ENCODE measurements at places on chromosomes 12 and 14.

- DNase-seq = no peak
These were observed 3.4 kb downstream of the PHC1 start for GRCh38 chr12:8917751-8918150.

GRCh38 chr12:46158501-46158900 is 110.3 kb downstream of the SLC38A1 start:
- no peak for DNase-seq

DNA sequence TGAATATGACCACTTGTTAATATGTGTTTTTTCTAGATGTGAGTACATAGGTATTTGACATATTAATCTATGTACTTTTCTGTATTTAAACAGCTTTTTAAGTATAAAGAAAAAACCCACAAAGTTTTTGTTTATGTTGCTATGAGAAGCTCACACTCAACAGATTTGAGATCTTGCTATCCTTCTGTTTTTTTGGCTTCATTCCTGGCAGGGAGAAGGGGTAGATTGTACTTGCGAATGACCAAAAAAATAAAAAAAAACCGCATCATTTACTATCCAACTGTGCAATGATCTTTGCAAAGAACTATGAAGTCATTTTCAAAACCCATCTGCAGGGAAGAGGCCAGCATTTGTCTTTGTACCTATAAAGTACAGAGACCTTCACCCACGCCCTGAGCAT is 28.4 kb upstream of the TBX5 start:
- DNase-seq = no peak

DNA sequence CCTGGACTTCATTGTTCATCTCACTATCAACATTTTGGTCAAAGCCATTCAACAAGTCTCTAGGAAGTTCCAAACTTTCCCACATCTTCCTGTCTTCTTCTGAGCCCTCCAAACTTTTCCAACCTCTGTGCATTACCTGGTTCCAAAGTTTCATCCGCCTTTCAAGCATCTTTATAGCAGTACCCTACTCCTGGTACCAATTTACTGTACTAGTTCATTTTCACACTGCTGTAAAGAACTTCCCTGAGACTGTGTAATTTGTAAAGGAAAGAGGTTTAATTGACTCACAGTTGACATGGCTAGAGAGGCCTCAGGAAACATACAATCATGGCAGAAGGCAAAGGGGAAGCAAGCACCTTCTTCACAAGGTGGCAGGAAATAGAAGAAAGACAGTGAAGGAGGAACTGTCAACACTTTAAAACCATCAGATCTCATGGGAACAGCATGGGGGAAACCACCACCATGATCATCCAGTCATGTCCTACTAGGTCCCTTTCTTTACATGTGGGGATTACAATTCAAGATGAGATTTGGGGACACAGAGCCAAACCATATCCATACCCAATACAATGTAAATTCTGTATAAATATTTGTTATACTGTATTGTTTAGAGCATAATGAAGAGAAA is 109.7 kb downstream of the C12orf75 start:
- DNase-seq = no peak

DNA sequence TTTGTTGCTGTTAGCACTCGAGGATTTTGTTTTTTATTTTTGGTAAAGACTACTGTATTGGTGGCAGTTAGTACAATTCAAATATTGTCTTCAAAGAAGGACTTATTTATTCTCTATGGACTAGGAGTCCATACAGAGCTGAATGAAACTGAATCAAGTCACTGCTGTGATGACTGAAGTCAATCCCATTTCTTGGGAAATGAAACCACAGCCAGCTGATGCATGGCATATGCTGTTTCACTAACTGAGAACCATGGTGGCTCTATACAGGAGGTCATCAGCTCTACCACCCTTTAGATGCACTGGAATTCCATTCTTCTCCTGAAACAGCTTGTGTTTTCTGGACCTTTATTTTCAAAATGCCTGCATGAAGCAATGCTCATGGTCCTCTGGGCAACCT is 22.2 kb downstream of the VTI1B start:
- DNase-seq = no peak

DNA sequence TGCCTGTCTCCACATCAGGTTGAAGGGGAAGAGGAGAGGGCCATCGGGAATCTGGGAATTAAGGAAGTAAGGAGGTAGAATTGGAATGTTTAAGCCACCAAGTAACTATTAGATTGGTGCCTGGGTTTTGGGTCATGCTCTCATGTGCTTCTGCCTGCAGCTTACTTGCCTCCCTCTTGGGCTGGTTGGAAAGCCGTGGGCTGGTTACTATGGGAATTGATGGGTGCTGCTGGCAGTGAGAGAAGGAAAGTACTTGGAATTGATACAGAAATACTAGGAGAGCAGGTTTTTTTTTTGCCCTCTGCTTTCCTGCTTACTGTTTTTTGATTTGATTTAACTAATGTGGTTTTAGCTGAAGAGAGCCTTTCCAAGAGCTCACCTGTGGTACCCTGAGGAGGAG is 493.5 kb upstream of the RGS6 start:
- no peak for DNase-seq

DNA sequence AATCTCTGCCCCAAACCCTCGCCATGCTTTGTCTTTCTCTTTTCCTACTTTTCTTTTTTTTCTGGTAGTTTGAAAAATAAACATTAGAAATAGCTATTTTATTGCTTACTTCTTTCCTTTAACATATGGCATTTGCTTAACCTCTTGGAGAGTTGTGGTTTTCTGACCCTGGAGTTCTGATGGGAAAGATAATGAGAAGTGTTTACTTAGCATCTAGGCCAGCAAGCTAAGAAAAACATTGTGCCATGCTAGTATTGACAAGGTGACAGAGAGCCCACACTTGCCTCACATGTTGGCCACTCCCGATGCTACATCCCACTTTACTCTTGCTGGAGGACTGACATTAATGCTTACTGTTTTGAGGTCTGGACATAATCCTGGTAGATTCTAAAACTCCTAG is 886.2 kb downstream of the DIO2 start:
- DNase-seq = no peak

DNA sequence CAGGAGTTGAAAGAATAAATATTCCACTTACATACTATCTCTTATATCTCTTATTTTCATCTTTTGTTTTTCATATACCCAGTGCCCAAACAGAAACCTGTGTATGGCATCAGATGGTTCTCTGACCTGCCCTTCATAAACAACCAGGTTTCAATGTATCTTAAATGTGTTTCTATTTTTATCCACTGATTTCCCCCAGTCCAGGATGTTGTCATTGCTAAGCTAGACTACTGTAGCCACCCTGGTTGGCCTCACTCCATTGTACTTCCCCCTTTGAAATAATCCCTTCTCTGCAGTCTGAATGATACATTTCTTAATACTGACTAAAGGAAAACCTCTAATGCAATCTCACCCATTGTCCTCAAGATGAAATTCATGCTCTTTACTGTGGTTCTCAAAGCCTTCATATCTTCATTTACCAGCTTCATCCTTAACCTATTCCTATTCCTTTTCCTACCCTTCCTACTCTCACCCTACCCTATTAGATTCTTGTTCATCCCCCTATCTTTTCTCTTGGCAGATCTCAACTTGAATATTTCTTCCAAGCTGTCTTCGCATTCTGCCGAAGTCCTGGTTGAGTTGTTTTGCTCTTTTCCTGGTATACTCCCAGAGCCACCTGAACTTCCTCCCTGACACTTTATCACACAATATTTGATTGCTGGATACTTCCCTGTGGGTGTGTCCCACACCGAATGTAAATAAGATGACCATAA is 312.4 kb downstream of the FOXG1 start:
- no peak for DNase-seq

GRCh38 chr12:4346931-4347330 is 25.9 kb downstream of the TIGAR start:
- DNase-seq = no peak

DNA sequence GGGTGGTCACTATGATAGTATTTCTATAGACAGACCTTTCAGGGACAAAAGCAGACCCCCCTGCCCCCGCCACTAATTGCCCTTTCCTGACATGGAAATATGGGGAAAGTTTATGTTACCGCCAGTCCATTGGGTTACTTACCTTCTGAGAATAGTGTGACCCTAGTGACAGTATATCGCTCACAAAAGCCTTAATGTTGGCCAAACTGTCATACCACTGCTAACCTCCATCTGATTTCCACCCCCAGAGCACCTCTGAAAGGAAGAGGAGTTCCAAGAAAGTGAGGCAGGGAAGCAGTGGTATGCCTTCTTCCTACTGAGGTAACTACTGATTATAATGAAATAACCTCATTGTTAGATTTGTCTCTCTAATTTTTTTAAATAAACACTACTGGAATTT is 67.5 kb upstream of the CCDC91 start:
- DNase-seq = no peak

GRCh38 chr12:87603727-87604126 is 425.5 kb downstream of the C12orf50 start:
- DNase-seq = no peak

- DNase-seq = peak; percentile 53
These were observed 42.1 kb upstream of the CHGA start for GRCh38 chr14:92880851-92881250.

GRCh38 chr12:54527631-54527929 is 21.8 kb upstream of the PDE1B start:
- no peak for DNase-seq

DNA sequence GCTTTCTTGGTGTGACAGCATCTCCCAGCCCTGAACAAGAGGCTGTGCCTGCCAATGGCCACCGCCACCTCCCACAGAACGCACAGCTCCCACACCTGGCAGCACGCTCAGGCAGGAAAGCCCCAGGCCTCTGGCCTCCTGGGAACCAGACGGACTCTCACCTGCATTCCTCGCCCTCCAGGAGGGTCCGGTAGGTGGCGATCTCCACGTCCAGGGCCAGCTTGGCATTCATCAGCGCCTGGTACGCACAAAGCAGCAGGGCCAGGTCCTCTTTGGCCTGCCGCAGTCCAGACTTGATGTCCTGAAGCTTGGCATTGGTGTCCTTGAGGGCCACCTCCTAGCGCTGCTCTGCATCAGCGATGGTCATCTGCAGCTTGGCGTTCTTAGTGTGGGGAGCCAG is 12.1 kb upstream of the KRT77 start:
- no peak for DNase-seq

DNA sequence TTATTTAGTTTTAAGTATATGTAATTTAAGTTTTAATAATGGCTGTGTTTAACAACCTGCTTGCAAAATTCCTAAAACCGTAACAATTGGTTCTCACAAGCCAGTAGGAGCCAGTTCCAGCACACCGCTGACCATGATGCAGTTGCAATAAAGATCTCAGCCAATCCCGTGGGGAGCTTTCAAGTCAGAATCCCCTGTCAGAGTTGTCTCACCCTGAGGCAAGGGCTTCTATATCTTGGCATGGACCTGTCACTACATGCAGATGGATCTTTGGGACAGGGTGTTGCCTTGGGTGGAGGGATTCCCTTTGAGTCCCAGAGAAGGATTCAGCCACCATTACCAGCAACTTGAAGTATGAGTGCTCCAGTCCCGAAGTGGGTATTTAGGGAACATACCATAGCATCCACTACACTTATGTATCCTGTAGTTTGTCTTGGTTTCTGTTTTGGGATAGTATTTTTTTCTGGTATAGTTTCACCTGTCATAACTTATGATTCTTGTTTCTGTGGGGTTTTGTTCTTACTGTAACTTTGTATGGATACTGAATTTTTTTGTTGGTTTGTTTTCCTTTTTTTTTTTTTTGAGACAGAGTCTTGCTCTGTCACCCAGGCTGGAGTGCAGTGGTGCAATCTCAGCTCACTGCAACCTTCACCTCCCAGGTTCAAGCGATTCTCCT is 30.1 kb upstream of the LIMA1 start:
- no peak for DNase-seq

DNA sequence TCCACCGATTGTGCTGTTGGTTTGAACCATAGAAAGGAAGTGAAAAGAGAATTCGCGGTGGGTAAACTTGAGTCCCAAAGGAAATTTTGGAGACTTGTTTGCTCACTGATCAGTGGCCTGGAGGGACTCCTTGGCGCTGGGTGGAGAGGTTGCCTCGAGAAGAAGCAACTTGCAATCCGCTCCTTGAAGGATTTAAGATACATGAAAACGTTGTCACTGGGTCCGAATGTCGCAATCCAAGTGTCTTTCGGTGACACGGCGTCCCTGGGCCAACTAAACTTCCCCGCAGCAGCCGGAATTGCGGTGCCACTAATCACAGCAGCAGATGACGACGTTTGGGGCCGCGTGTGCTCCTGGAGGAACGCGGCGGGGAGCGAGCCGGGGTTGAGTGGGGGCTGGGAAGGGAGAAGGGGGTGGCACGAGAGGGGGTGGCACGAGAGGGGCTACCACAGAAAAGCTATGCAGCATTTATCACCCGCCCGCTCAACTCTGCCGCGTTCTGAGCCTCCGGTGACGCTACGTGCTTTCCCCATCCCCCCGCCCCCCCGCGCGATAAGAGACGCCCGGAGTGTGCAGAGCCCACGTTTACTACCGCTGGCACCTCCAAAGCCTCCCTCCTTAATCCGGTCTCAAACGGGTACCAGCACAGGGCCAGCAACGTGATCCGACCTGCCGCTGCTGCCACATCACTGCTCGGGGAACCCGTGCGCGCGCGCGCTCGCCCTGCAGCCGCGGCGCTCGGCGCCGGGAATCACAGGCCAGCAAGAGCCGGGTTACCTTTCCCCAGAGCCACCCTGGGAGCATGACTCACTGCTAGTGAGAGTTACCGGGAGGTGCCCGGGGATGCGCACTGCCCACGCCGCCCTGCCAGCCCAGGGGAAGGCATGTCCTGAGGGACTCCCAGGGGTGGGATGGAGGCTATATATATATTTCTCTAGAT is 833 bp upstream of the BHLHE41 start:
- DNase-seq = peak; percentile 80

DNA sequence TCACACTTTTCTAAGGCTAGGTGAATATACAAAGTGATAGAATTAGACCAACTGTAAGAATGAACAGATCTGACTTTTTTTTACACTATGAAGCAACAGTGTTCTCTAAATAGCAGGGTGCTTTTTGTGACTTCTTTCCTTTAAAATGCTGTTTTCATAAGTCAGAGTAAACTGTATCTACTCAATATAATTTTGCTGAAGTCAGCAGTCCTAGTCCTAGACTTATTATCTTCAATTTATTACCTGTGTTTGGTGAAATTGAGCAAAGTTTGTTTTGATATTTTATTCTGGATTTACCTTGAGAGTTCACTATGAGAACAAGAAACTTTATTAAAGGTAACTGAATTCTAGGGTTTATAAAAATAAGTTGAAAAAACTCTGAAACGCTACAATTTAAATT is 651.3 kb upstream of the MIS18BP1 start:
- DNase-seq = no peak

DNA sequence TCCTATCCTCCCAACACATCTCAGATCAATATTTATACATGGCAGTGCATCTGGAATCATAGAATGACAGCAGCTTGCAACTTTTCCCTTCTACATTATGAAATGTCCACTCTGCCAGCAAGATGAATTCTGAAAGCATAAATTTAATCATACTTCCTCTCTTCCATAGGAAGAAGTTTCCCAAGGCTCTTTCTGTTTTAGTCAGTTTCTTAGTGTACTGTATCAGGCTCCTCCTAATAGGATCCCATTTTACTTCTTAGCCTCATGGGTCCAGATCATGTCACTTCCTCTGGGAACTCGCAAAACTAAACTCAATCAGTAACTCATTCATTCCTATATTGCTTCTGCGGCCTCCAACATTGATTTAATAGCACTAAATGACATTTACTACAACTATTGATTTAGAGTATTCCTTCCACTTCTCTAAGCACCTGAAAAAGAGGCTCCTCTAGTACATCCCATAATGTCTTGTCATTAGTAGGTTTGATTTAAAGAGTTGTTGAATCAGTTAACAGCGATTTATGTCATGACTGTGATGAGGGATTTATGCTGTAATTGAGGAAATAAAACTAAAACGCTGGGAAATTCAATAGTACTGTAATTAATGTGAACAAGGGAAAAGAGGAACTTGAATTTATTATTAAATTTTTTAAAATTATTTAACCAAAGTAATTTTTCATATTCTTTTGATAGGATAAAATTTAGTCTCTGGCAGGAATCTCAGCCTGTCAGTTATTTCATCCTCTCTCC is 4.0 kb downstream of the CLEC1A start:
- DNase-seq = peak; percentile 88

Measured in inflammatory macrophage treated with lipopolysaccharide for 1 hour (primary cell).